Kidney (tissue), 22 donors: ENCODE measurements at places on chromosomes 12 and 14. TPM values are rescaled to one million over a fixed set of nuclear protein-coding genes. Genes with fewer than 3 reads are reported as not detected.

DNA sequence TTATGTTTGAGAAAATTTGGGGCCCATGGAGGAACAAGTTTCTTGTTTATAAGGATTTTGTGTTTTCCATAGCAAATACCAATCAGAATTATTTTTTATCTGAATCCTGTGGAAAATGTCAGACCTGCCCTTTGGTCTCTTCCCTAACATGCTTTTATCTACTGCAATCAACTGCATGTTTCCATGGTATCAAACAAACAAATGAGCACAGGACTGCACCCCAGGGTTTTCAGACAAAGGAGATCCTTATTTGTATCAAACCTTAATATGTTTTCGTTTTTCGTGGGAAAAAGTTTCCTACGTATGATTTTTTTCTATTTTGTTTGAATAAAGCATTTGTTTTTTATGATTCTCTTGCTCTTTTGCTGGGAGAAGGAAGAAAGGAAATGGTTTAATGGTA is 91.1 kb downstream of the GPR135 start:
- DNase-seq = no peak

DNA sequence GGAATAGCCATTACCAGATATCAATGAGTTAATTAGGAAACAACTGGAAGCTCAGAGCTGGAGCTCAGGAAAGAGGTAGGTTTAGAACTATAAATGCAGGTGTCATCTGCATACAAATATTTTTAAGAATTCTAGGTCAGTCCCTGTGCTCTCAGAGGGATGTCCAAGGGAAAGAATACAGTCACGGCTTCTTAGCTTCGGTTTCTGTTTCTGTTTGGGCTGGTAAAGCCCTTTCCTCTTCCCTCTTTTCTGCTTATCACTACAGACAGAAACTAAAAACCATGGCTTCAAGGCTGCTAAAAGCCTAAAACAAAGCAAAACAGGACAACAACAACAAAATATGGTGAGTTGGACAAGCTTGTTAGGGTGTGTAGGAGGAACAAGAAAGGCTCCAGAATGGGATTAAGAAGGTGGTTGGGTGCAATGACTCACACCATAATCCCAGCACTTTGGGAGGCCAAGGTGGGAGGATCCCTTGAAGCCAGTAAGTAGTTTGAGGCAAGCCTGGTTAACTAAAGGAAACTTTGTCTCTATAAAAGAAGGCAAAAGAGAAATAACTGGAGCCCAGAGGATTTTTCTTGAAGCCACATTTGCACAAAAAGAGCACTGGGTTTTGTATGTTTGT is 113.0 kb downstream of the SEC23A start:
- no peak for DNase-seq

- no peak for DNase-seq
Measured at GRCh38 chr14:105602799-105603793, 76.7 kb downstream of the TMEM121 start.

DNA sequence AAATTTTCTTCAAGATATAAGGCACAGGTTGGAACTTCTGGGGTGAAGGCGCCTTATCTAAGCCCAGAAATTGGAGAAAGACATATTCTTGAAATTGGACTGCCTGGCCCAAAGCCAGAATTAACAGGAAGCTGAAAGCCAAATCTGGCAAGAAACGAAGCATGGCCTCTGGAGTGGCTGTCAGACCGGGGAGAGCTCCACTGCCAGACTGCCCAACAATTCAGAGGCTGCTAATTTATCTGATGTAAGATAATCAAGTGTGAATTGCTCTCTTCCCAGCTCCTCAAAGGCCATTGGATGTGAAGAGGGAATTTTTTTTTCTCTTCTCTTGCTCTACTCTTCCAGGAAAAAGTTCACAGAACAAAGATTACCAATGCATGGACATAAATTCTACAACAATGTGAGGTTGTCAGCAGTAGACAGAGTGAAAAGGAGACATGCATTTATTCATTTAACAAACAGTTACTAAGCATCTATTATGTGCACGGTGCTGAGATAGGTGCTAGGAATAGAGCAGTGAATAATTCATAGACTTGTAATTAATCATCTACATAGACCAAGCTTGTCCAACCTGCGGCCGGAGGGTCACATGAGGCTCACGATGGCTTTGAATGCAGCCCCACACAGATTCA is at the start of gene GDF3:
GDF3 (minus strand) TSS at position 210 of the 632 bp plus-strand sequence; CDS start at position 163, 47 bp downstream.
- no peak for DNase-seq

Gene OTX2
- not detected for total RNA-seq

Gene C1S
- 402 TPM for total RNA-seq

Gene ETNK1
- total RNA-seq = 83.4 TPM
